Left forelimb (tissue), 1 donor: ENCODE measurements at places on chromosomes 2 and 18.

- no peak for DNase-seq
These were observed 98.7 kb downstream of the ACVR1 start for GRCh38 chr2:157777427-157777826.

- DNase-seq: no peak
These were observed 42.3 kb downstream of the IL1R2 start for GRCh38 chr2:102033750-102034682.

GRCh38 chr2:127642706-127643438, 3.1 kb upstream of the GPR17 start:
- DNase-seq: no peak

GRCh38 chr18:9029131-9029530, 73.4 kb upstream of the NDUFV2 start:
- no peak for DNase-seq

- no peak for DNase-seq
These were observed 64.4 kb downstream of the AOX1 start for GRCh38 chr2:200650195-200650594.
